Upper lobe of left lung (tissue), 6 donors: ENCODE measurements at places on chromosomes 2 and 18. TPM values are rescaled to one million over a fixed set of nuclear protein-coding genes. Genes with fewer than 3 reads are reported as not detected.

- H3K4me1 ChIP-seq: peaks cover 29% of the 10 kb centered on the region
- H3K27ac ChIP-seq: peak overlapping the region; percentile 54
- peaks cover 8% of the 10 kb centered on the region for H3K36me3 ChIP-seq
- DNase-seq: no peak
Observed at GRCh38 chr2:70070542-70071268, 16.6 kb upstream of the PCBP1 start.

DNA sequence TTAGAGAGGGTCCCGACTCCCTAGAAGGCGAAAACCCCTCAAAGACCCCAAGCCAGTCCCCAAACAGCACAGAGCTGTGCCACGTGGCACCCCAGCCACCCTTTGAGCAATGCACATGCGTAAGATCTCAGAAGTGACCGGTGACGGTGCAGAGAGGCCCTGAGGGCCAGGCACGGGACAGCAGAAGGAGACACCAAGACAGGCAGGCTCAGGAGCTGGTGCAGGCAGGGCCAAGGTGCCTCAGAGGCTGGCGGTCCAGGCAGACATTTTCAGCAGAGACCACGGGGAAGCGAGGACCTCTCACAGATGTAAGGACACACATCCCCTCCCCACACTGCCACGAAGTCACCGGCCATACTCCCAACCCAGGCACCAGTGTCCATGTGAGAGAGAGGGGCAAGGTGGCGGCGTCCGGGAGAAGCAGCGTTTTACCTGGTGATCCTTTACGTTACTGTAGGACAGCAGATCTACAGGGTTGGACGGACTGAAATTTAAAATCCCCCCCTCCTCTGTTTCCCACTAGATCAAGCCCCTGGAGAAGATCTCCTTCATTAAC, 2.0 kb upstream of the RAB17 start:
- peaks cover 43% of the 10 kb centered on the region for H3K4me1 ChIP-seq
- no peak for DNase-seq
- no peaks in the 10 kb centered on the region for H3K27me3 ChIP-seq
- no peaks in the 10 kb centered on the region for H3K36me3 ChIP-seq
- H3K27ac ChIP-seq: peak overlapping the region; percentile 21

- no peaks in the 10 kb centered on the region for H3K4me1 ChIP-seq
- H3K36me3 ChIP-seq: no peaks in the 10 kb centered on the region
- H3K27ac ChIP-seq: no peak overlapping the region
- DNase-seq: no peak
- H3K27me3 ChIP-seq: no peaks in the 10 kb centered on the region
Observed at GRCh38 chr2:75311993-75312392, 112.7 kb upstream of the TACR1 start.

- H3K4me3 ChIP-seq: no peak overlapping the region
- H3K27ac ChIP-seq: no peak overlapping the region
- H3K36me3 ChIP-seq: no peaks in the 10 kb centered on the region
- no peaks in the 10 kb centered on the region for H3K27me3 ChIP-seq
Observed at GRCh38 chr2:40287195-40287594, 164.7 kb downstream of the SLC8A1 start.

DNA sequence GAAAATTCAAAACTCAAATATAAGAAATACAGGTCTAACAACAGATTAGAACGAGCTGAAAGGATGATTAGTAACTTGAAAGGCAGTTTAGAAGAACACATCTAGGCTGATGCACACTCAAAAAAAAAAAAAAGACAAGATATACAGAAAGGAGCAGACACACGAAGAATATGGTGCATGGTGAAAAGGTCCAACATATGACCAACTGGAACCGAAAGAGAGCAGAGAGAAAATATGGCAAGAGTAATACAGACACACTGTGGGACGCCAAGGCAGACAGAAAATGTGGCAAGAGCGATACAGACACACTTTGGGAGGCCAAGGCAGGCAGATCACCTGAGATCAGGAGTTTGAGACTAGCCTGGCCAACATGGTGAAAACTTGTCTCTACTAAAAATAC, 39.8 kb downstream of the NDUFA10 start:
- H3K4me1 ChIP-seq: no peaks in the 10 kb centered on the region
- no peaks in the 10 kb centered on the region for H3K27me3 ChIP-seq
- peaks cover 6% of the 10 kb centered on the region for H3K36me3 ChIP-seq

GRCh38 chr2:127039387-127040031, 67.4 kb downstream of the BIN1 start:
- no peak overlapping the region for H3K27ac ChIP-seq
- no peaks in the 10 kb centered on the region for H3K36me3 ChIP-seq
- H3K4me3 ChIP-seq: no peak overlapping the region
- peak; percentile 47 for DNase-seq
- no peaks in the 10 kb centered on the region for H3K4me1 ChIP-seq

DNA sequence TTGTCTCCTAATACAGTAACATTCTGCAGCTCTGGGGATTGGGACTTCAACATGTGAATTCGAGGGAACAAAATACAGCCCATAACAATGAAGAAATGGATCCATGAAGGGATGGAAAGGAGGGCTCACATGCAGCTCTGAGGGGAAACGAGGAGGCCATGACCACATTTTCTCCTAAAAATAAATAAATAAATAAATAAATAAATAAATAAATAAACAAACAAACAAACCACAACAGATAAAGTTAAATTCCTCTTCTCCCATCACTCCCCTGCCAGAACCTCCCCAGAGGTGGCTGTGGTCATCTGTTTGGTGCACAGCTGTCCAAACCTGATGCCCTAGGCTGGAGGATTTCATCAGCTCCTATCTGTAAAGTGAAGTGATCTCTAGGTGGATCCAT, 42.7 kb downstream of the MAL start:
- H3K27ac ChIP-seq: no peak overlapping the region
- no peaks in the 10 kb centered on the region for H3K36me3 ChIP-seq
- H3K27me3 ChIP-seq: no peaks in the 10 kb centered on the region
- no peak for DNase-seq
- H3K4me3 ChIP-seq: no peak overlapping the region

DNA sequence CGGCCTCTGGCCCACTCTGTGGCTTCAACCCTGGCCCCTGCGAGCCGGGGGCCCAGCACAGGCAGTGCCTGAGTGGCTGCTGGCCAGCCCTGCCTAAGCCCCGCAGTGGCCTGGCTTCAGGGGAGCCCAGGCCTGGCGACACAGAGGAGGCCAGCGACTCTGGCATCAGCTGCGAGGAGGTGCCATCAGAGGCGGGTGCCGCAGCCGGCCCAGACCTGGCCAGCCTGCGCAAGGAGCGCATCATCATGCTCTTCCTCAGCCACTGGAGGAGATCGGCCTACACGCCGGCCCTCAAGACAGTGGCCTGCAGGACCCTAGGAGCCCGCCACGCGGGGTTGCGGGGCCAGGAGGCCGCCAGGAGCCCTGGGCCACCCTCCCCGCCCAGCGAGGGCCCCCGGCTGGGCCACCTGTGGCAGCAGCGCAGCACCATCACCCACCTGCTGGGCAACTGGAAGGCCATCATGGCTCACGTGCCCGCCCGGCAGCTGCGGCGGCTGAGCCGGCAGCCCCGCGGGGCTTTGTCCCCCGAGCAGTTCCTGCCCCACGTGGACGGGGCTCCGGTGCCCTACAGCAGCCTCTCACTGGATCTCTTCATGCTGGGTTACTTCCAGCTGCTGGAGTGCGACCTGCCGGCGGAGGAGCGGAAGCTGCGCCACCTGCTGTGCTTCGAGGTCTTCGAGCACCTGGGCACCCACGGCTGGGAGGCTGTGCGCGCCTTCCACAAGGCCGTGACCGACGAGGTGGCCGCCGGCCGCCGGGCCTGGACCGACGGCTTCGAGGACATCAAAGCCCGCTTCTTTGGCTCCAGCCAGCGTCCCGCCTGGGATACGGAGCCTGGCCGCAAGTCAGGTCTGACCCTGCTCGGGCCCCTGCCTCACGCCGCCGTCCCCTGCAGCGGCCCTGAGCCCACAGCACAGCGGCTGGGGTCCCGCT, 7.5 kb upstream of the KLHL30 start:
- H3K4me3 ChIP-seq: no peak overlapping the region
- H3K27ac ChIP-seq: no peak overlapping the region

DNA sequence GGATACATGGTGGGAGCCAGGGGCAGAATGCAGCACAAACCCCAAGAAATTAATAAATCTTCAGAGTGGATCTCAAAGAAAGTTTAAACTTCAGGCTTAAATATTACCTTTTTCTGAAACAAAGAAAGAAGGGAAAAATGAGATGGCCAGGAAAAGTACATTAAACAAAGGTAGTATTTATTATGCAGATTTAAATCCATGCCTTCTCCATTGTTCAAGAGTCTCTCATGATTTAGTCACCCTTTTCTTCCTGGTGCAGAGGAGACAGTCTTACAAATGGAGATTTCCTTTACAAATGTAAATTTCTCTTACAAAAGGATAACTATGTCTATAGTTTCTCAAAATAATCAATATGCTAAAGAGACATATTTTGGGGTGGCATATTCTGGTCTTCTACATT, 33.4 kb upstream of the PPM1B start:
- H3K4me1 ChIP-seq: no peaks in the 10 kb centered on the region
- H3K27me3 ChIP-seq: no peaks in the 10 kb centered on the region
- H3K36me3 ChIP-seq: no peaks in the 10 kb centered on the region
- H3K27ac ChIP-seq: no peak overlapping the region
- H3K4me3 ChIP-seq: no peak overlapping the region

MAL gene
- 4.4 TPM for total RNA-seq

DNA sequence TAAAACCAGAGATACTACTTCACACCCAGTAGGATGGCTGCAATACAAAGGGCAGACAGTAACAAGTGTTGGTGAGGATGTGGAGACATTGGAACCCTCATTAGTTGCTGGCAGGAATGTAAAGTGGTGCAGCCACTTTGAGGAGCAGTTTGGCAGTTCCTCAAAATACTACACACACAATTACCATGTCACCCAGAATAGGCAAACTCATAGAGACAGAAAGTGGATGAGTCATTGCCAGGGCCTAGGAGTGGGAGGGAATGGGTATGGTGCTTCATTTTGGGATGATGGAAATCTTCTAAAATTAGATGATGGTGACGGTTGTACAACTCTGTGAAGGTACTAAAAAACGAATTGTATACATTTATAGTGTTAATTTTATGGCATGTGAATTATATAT, 54.8 kb downstream of the ATP9B start:
- no peaks in the 10 kb centered on the region for H3K27me3 ChIP-seq
- H3K36me3 ChIP-seq: peaks cover 4% of the 10 kb centered on the region
- no peaks in the 10 kb centered on the region for H3K4me1 ChIP-seq
- H3K4me3 ChIP-seq: no peak overlapping the region
- H3K27ac ChIP-seq: no peak overlapping the region

DNA sequence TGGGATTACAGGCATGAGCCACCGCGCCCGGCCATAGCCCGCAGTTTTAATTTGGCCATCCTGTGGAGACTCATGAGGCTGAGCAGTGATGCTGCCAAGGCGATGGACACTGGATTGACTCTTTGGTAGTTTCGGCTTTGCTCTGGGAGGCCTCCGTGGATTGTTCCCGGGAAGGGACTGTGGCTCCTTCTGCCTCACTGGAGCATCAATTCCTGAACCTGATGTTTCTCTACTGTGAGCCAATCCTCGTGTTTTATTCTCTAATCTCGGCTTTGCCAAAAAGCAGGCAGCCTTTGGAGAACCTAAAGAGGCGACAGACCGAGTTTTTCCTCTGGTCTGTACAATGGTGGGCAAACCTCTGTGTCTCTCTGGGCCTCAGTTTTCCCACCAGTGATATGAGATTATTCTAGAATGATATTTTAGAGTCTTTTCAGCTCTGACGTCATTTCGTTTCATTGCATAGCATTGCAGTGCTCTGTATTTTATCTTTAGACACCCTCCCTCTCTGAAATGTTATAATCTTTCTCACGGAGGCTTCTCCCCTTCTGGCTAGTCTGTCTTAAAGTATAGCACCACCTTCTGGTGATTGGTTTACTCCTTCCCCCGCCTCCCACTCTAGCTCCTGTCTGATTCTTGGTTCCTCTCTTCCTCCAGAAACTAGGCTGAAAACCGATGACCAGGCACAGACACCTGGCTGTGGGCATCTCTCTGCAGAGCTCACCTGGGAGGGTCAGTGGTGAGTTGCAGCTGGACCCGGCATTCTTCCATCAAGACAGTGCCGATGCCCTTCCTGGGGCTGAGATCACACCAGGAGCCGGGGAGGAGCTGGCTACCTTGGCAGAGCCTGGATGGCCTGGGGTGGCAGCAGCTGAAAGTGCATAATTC, 341.3 kb downstream of the MYCN start:
- no peaks in the 10 kb centered on the region for H3K4me1 ChIP-seq
- H3K27ac ChIP-seq: no peak overlapping the region
- H3K36me3 ChIP-seq: no peaks in the 10 kb centered on the region
- H3K27me3 ChIP-seq: no peaks in the 10 kb centered on the region
- no peak overlapping the region for H3K4me3 ChIP-seq
- DNase-seq: peak; percentile 46

GRCh38 chr2:233093166-233093448, 33.0 kb downstream of the INPP5D start:
- no peaks in the 10 kb centered on the region for H3K36me3 ChIP-seq
- no peak overlapping the region for H3K4me3 ChIP-seq
- peaks cover 8% of the 10 kb centered on the region for H3K4me1 ChIP-seq
- H3K27ac ChIP-seq: peak overlapping the region; percentile 61

CTLA4 gene
- total RNA-seq: 1.0 TPM

GRCh38 chr2:158624071-158624667, 167.4 kb downstream of the PKP4 start:
- H3K4me1 ChIP-seq: no peaks in the 10 kb centered on the region
- H3K27me3 ChIP-seq: no peaks in the 10 kb centered on the region
- H3K4me3 ChIP-seq: no peak overlapping the region

DNA sequence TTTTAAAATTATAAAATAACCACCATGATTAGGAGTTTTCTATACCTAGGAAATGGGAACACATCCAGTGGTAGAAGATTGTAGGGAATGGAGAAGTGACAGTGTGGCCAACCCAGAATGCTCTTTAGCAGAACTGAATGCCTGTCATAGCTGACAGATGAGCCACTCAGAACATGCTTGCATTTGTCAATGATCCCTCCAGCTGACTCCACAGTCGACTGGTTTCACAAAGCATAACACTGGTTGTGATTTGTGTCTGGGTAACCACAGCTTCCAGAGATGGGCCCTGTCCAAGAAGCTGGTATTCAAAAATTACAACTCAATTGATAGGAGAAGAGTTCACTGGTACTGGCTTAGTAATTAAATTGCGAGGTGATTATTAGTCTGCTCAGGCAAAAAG, 9.0 kb upstream of the CTIF start:
- no peak overlapping the region for H3K27ac ChIP-seq
- H3K36me3 ChIP-seq: no peaks in the 10 kb centered on the region
- no peaks in the 10 kb centered on the region for H3K4me1 ChIP-seq
- H3K4me3 ChIP-seq: no peak overlapping the region

DNA sequence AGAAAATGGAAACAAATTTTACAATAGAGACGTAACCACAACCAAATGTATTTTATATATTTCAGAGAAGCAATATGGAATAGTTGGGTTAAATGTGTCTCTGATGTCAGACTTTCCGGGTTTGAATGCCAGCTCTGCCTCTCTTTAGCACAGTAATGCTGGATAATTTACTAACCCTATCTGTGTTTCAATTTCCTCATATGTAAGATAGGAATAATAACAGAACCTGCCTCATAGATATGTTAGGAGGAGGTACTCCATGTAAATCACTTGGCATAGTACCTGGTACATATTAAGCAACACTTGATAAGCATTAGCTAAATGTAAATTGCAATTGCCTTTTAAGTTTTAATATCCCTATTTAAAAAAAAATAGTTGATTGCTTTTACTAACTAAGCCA, 231.3 kb upstream of the ZC3H15 start:
- no peak overlapping the region for H3K27ac ChIP-seq
- H3K36me3 ChIP-seq: no peaks in the 10 kb centered on the region
- H3K4me3 ChIP-seq: no peak overlapping the region
- no peaks in the 10 kb centered on the region for H3K27me3 ChIP-seq

RAB27B gene
- 16.6 TPM for total RNA-seq

PGAP1 gene
- 10.5 TPM for total RNA-seq

GRCh38 chr18:63109802-63110201, 209.8 kb downstream of the BCL2 start:
- H3K36me3 ChIP-seq: no peaks in the 10 kb centered on the region
- no peak for DNase-seq
- no peaks in the 10 kb centered on the region for H3K27me3 ChIP-seq

SLC9A4 gene
- total RNA-seq: not detected
